ENCODE measurements at places on chromosomes 13 and 19. TPM values are rescaled to one million over a fixed set of nuclear protein-coding genes. Genes with fewer than 3 reads are reported as not detected.

SYNE4 gene
- 0.38 TPM for polyA plus RNA-seq

DNA sequence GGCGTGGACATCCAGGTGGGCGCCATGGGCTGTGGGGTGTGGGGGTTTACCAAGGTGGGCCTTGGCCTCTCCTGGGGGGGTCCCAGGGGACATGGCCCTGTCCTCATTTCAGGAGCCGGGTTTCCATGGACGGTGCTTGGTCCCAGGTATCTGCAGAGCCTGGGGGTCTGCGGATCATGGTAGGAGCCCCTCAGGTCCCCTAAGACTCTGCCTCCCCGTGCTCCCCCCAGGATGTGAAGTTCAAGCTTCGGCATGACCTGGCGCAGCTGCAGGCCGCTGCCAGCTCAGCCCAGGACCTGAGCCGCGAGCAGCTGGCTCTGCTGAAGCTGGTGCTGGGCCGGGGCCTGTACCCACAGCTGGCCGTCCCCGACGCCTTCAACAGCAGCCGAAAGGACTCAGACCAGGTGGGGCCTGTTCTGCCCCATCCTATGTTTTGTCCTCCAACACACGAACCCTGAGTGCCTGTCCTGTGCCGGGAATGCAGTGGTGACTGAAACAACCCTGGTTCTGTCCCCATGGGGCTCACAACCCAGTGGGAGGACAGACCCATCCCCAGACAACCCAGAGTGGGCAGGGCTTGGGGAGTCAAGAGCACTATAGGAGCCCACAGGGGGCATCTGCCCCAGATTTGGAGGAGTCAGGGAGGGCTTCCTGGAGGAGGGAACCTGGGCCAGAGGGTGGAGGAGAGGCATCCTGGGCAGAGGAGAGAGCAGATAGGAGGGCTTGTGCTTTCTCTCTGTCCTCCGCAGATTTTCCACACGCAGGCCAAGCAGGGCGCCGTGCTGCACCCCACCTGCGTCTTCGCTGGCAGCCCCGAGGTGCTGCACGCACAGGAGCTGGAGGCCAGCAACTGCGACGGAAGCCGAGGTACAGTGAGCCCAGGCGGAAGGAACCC, 26.8 kb downstream of the DHX34 start:
- no peak for DNase-seq

DNA sequence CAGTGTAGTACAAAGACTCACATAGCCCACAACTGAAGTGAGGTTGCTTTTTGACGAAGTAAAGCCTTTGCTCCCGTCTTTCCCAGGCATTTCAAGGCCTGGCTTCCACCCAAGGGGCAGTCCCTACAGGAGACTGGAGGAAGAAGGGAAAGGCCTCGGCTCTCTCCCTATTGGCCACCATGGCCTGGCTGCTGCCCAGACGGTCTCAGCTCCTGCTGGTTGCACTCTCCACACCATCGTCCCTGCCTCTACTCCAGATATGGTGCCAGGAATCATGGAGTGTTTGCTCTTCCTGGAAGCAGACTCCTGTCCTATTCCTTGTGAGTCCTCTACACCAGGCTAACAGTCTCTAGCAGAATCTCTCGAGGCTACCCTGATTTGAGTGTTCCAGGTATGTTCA, 124.1 kb upstream of the UQCRFS1 start:
- DNase-seq = no peak

PDE4C gene
- 0.13 TPM for polyA plus RNA-seq

DNA sequence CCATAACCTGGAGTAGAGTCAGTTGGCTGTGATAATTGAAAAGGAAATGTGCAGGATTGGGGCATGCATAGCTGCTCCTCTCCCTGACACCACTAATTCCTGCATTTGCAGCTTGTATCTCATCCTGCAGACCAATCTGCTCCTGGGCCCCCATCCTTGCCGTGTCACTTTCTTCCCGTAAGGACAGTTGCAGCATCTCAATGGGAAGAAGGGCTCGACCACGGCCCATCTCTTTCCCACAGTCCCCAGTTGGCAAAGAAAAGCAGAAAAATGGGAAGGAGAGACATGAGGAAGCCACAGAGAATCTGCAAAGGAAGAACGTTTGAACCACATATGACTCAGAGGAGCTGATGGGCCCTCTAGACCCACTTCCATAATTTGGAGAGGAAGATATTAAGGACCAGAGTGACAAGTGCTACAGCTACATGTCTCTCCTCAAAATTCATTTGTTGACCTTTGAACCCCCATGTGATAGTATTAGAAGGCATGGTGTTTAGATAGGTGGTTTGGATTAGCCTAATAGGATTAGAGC, 1.8 kb upstream of the SIGLEC12 start:
- DNase-seq = no peak

PGLYRP1 gene
- not detected for polyA plus RNA-seq

VAV1 gene
- not detected for polyA plus RNA-seq

LRRC8E gene
- polyA plus RNA-seq = 1.3 TPM

GRCh38 chr19:33396701-33397535, 23.4 kb downstream of the CEBPG start:
- peak; percentile 28 for DNase-seq

PDE4A gene
- 3.7 TPM for polyA plus RNA-seq

RINL gene
- polyA plus RNA-seq = 4.7 TPM

PEX11G gene
- polyA plus RNA-seq = 1.9 TPM

DNA sequence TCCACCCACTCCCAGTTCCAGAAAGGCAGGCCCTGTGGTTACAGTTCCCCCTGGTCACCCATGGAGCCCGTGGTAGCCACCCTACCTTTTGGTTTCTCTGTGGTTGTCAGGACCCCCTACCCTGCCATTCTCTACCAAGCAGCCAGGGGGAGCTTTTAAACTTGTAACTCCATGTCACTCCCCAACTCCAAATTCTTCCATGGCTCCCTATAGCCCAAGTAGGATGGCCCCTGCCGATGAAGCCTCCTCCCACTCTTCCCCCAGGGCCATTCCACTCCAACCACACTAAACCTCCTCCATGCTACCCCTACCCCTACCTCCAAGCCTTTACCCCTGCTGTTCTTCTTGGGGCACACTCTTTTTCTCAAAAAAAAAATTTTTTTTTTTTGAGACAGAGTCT, 2.2 kb downstream of the S1PR2 start:
- DNase-seq = peak; percentile 18

GRCh38 chr19:6887316-6887715, at the start of gene ADGRE1:
Gene ADGRE1 (plus strand): TSS chr19:6887579. CDS start chr19:6887609, 30 bp downstream.
- DNase-seq = no peak

ZNF492 gene
- polyA plus RNA-seq = not detected

GRCh38 chr13:73593199-73593765, 534.5 kb downstream of the KLF5 start:
- DNase-seq = no peak

DNA sequence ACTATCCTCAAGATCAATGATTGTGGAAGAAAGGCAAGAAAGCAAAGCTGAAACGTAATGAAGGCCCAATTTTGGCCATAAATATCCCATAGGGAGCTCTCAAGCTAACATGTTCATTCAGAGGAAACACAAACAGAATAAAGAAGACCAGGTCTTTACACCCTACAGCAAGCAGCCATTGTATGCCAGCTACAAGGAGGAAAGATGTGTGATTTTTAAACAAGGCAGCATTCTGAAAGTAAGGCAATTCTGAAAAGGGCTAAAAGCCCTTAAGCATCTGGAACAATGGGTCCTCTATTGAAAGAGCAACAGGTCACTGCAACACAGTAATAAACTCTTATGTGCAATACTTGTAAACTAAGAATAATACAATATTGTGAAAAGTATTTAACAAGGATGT, 1002.4 kb downstream of the SLITRK1 start:
- no peak for DNase-seq

DNA sequence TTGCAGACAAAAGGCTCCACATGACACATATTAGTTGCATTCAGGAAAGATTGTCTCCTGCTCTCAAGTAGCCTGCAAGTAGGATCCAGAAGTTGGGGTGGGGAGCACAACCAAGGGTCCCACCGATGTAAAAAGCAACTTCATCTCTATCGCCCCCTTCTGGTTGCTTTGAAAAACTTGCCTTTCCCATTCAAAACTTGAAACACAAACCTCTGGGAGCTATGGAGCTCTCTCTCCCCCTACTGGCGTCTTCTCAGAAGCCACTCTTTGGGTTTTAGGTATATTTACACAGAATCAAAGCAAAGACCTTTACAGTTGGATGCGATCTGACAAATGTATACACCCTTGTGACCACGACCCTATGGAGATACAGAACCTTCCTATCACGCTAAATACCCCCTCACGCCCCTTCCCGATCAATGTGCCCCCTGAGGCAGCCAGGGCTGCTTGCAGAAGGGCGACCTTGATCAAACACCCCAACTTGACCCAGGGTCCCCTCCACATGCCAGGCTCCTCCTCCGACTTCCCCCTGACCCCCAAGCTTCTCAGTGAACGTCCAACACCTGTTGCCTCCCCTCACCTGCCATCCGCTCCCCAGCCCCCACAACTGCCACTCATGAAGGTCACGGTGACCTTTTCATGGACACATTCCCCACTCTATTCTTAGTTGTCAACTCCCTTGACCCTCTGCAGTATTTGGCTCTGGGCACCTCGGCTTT, 10.1 kb downstream of the NOSIP start:
- peak; percentile 80 for DNase-seq

Data from endothelial cell of umbilical vein (primary cell).